ENCODE measurements at places on chromosomes 5 and 9.

- DNase-seq = no peak
Observed at GRCh38 chr9:102483651-102484050, 511.5 kb upstream of the CYLC2 start.

DNA sequence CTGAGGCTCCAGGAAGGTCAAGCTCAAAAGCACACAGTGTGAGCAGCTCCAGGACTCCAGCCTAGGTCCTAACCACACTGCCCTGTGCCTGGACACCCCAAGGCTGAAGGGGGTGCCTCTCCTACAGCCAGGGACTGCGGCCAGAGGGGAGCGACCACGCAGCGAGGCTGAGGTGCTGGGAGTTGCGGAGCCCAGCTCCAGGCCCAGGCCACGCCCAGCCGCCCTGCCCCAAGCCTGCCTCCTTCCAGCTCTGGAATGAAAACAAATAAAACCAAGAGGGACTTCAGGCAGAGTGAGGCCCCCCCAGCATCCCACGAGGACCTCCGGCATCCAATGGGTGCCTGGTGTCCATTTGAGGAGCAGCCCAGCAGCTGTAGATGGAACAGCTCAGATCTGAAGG lies 15.2 kb downstream of the VAV2 start:
- DNase-seq = no peak

GRCh38 chr5:93150311-93151012 lies 430.6 kb downstream of the NR2F1-AS1 start:
- DNase-seq = no peak

- peak; percentile 1 for DNase-seq
Observed at GRCh38 chr9:19239955-19240354, 9.5 kb downstream of the DENND4C start.

- no peak for DNase-seq
Observed at GRCh38 chr5:144247131-144247530, 76.5 kb downstream of the KCTD16 start.

- DNase-seq = no peak
Observed at GRCh38 chr5:122435234-122435633, 123.2 kb downstream of the SNCAIP start.

- no peak for DNase-seq
Observed at GRCh38 chr9:93231121-93231694, 47.3 kb downstream of the WNK2 start.

DNA sequence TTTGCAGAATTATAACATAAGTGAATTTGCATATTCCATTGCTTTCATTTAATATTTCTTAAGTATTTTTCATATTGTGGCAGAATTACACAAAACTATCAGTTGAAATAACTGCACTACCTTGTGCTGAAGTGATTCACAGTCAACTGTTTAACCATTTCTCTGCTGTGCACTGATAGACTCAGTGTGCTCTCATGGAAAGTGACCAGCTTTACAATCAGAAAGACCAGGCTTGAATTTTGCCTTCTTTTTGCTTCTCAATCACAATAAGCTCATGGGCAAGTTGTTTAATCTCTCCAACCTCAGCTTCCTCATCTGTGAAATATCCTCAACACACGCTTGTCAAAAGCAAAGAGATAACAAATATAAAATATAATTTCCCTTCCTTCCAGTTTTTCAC lies 18.3 kb downstream of the CDK5RAP2 start:
- no peak for DNase-seq

- DNase-seq = no peak
Observed at GRCh38 chr9:114697951-114698351, 16.0 kb upstream of the TEX48 start.

- no peak for DNase-seq
Observed at GRCh38 chr5:61981886-61982285, 324.1 kb upstream of the KIF2A start.

- no peak for DNase-seq
Observed at GRCh38 chr5:146880966-146881365, 2.4 kb upstream of the PPP2R2B start.

- peak; percentile 94 for DNase-seq
Observed at GRCh38 chr5:154368041-154368800, 77.6 kb upstream of the SAP30L start.

- no peak for DNase-seq
Observed at GRCh38 chr9:4164356-4164755, 135.5 kb downstream of the GLIS3 start.

- DNase-seq = no peak
Observed at GRCh38 chr5:35853631-35854030, 3.1 kb upstream of the IL7R start.

- DNase-seq = peak; percentile 54
Observed at GRCh38 chr5:143557061-143557818, 153.8 kb upstream of the NR3C1 start.

GRCh38 chr5:9924614-9925013 lies 294.5 kb upstream of the TAS2R1 start:
- DNase-seq = peak; percentile 75

DNA sequence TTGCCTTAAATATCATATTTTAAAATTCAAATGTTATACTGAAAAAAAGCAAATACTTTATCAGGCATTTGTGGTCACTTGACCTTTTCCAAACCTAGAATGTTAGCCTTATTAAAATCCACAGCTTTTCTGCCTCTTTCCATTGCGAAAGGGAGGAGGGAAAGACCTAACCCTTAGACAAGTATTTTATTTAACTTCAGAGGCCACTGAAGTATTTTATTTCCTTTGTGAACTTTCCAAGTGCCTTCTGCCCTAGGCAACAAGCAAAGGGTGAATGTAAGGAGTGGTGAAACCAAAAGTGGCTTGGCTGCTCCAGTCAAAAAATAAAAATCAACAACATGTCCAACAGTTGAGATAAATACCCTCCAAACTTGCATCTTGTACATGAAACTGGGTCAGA lies 376.1 kb downstream of the EFNA5 start:
- no peak for DNase-seq

DNA sequence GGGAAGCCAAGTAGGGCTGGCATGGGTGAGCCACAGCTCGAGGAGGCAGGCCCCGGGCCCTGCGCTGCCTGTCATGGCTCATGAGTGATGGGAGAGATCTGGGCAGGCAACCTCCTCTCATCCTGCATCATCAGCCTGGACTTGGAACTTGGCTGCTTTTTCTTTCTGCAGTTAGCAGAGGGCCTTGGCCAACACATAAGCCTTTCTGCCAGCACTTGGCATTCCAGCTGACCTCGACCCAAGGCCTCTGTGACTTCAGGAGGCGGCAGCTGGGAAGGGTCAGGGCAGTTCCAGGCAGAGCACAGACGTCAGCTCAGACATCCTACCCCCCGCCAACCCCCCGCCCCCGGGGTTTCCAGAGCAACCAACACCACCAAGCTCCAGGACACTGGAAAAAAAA lies 7.6 kb downstream of the S1PR3 start:
- no peak for DNase-seq

GRCh38 chr5:83177803-83178202 lies 100.5 kb downstream of the XRCC4 start:
- no peak for DNase-seq

DNA sequence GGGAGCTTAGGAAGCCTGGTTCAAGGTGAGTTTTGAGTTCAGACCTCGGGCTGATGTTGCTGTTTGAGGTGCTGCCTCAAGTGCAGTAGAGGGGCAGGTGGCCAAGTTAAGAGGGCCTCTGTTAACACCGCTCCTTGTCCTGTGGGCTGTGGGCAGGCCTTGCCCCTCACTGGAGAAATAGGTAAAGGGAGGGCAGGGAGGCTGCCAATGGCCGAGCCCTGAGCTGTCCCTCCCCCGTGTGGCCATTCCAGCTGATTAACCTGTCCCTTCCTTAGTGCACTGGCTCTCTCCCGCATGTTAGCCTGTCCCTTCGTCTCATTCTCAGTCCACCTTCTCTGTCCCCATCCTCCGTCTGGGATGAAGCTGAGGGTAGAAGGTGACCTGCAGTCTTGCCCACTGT lies 21.4 kb downstream of the CNTFR start:
- DNase-seq = no peak

DNA sequence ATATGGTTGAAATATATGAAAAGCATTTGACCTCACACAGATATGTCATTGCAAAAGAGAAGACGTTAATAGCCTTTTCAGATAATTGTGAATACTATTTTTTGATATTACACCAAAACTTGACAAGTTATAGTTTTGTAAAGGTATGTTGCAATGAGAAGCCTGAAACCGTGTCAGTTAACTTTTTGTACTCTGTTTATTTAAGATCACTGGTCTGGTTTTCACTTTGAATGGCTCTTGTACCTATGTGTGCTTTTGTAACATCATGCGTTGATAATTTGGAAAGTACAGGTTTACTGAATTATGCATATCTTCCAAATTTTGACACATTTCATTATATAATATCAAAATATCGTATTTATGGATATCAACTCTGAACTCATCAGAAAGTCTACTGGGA lies 177.2 kb downstream of the PBX3 start:
- no peak for DNase-seq

- no peak for DNase-seq
Observed at GRCh38 chr5:125499636-125500332, 753.3 kb upstream of the ZNF608 start.

- DNase-seq = no peak
Observed at GRCh38 chr9:124385623-124386022, 29.6 kb downstream of the PSMB7 start.

GRCh38 chr5:180235846-180236245 lies 26.8 kb upstream of the RASGEF1C start:
- DNase-seq = no peak

DNA sequence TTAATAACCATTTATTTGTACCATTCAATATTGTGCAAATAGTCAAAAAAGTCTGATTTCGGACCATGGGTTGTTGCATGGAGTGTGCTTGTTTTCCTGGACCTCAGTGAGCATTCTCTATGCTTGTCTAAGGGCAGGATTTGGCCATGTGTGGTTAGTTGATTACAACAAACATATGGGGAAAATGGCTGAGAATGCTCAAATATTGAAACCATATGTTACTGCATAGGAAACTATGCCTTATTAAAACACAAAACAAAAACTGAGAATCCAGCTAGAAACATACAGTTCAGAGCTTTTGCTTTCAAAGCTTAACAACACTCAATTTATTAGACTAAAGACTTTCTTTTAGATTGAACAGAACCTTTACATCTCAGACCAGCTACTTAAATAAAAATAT lies 928.3 kb downstream of the NR2F1-AS1 start:
- DNase-seq = peak; percentile 66

DNA sequence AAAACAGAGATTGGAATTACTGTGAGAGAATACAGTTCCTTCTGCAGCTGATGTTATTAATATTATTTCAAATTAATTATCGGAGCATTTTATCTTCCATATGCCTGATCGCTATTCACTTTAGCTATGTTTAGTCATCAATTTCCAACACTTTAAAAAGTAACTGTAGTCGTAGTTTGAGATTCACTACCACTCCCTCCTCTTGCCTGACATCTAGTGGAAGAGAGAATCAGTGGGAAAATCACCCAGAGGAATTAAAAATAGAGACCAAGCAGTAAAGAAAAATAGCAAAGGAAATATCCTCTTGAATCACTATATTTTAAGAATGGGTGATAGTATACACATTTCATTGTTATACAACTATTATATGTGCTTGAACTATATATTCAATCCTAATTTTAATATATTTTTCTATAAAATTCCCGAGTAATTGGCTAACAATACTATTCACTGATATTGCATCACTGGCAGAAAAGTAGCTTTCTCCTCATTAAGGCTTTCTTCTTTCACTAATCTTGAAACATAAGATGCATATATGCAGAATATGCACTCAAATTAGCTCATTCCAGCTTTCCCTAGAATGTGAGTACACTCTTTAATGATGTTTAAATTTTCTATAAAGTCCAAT lies 708.7 kb downstream of the CDH9 start:
- no peak for DNase-seq

DNA sequence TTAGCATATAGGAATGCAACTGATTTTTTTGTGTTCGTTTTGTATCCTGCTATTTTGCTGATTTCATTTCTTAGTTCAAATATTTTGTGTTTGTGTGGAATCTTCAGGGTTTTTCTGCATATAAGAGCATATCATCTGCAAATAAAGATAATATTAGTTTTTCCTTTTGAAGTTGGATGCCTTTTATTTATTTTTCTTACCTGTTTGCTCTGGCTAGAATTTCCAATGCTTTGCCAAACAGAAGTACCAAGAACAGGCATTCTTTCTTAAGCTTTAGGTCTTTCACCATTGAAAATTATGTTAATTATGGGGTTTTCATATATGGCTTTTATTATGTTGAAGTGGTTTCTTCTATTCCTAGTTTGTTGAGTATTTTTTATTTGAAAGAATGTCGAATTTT lies 505.1 kb upstream of the DMAC1 start:
- no peak for DNase-seq

GRCh38 chr9:68462105-68462775 lies 78.4 kb downstream of the TMEM252 start:
- no peak for DNase-seq

DNA sequence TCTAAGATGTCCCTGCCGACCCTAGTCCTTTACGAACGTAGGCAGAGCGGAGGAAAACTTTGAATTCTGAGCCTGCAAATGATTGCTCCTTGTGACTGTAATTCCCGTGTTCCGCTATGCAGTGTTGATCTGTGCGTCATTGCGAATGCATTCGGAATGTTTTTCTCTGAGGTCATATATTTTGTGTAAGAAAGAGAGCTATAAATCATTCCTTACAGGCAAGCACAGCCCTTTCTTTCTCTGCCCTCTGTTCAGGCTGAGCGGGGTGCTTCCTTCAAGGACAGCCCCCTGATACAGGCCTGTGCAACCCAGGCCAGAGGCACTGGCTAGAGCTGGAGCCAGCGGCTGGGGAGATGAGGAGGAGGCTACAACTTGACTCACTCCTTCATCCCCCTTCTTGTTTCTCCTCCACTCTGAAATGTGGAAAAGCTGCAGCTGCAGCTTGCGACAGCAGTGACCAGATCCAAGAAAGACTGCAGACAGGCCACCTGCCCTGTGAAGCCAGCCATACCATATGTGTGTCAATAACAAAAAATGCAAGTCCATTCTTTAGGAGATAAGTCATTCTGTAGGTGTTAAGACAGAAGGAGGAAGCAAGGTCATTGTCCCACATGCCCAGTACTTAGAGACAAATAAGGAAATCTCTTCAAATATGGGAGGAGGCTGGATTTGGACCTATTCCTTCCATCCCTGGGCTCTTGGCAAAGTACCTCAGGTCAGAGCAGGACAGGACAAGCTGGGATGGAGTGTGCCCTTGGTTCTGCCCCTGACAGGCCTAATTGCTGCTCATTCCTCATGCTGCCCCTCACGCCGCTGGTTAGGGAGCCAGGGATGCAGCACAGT lies 345.7 kb upstream of the WWC1 start:
- peak; percentile 94 for DNase-seq

GRCh38 chr5:81326554-81326953 lies 25.2 kb downstream of the ZCCHC9 start:
- DNase-seq = no peak

DNA sequence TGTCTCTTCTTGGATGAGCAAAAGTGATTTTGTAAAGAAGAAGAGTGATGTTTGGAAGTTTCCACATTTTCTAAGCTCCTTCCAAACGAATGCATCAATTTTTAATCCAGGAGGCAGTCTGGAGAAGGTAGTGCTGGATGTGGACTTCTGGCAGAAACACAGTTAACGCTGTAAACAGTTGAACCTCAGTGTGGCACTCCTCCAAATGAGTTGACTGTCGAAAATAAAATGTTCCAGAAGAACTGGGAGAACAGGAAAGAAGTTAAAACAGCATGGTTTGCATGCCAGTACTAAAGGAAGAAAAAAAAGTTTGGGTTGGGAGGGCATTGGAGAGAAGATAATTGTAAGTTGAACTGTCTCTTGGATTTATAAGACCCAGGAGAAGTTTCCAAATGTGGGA lies 6.5 kb downstream of the ZNF462 start:
- DNase-seq = no peak

- DNase-seq = no peak
Observed at GRCh38 chr9:130989391-130989790, 19.6 kb upstream of the LAMC3 start.

- DNase-seq = no peak
Observed at GRCh38 chr5:7801891-7802614, 48.9 kb downstream of the CFAP90 start.
